RWPE2 (cell line): ENCODE measurements at places on chromosomes 12 and 14.

- no peak for DNase-seq
Observed at GRCh38 chr14:36818794-36819384, 157.2 kb downstream of the PAX9 start.

- DNase-seq, result no peak
Observed at GRCh38 chr12:93237235-93237915, 140.3 kb upstream of the NUDT4 start.

DNA sequence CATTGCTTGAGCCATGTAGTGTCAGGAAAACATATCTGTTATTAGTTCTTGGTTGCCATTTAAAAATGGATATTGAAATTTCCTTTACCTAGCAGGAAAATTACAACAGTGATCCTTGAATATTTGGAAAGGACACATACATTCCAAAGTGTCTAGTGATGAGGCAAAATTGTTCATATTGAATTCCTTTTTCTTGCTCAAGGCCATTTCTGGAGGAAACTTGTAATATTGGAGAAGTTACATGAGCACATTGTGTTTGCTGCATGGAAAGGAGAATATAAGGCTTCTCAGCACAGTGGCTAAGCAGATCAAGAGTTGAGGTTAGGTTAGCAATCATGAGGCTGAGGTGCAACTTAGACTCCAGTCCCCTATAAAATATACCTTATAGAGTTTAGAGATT lies 121.9 kb downstream of the PDE3A start:
- DNase-seq, result no peak

DNA sequence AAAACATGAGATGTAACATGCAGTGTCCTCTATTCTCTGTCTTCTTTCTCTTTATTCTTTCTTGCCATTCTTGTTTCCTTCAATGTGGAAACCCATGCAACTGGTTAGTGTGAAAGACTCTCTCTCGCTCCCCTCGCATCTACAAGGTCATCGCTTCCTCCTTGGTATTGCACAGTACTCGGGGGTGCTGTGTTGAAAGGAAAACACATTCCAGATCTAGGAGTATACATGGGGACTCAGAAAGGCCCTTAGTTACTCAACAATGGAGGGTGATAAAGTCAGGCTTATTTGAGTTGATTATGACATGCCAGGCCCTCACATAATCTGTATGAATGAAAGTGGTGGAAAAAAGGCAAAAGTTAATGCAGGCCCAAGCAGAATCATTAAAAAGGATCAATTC lies 75.5 kb upstream of the OVCH1 start:
- DNase-seq, result no peak

DNA sequence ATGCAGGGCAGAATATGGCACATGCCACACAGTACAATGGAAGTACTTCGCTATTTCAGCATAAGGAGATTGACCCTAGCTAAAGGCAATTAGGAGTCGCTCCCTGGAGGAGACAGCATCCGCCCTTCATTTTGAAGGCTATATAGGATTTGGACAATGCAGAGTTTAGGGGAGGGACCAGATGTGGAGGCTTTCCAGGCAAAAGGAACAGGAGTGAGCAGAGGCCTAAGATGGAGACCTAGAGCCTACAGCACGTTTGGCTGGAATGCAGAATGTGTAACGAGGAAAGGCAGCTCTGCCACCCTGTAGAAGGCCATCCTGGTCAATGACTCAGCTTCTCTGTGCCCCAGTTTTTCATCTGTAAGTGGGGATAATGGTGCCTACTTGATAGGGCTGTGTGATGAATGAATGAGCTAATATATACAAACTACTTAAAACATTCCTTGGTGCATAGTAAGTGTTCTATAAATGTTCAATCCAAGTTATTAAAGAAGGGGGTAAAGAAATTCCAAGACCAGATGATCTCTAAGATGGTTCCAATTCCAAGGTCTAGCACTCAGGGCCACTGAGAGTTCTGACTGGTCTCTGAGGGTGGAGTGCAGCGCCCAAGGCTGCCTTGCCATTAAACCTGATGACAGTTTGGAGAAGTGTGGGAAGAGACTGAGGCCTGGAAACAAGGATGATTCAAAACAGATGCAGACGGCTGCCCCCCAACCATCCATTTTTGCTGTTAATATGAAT lies 54.3 kb upstream of the FRMD6 start:
- DNase-seq, result no peak

DNA sequence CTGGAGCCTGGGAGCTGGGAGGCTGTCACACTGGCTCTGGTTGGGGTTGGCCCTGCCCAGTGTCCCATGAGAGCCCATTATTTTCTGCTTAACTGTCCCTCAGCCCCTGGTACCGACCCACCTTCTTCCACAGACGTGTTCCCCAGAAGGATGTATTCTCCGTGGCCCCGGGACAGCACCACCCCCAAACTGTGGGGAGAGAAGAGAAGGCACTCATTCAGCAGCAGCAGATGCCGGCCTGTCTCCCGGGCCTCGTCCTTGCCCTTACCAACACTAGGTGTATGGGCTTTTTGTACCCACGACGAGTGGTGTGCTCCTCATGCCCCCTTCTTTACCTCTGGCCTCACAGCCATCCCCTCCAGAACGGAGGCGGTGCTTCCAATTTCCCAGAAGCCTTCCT lies 38.1 kb downstream of the LRTM2 start:
- peak; percentile 54 for DNase-seq

DNA sequence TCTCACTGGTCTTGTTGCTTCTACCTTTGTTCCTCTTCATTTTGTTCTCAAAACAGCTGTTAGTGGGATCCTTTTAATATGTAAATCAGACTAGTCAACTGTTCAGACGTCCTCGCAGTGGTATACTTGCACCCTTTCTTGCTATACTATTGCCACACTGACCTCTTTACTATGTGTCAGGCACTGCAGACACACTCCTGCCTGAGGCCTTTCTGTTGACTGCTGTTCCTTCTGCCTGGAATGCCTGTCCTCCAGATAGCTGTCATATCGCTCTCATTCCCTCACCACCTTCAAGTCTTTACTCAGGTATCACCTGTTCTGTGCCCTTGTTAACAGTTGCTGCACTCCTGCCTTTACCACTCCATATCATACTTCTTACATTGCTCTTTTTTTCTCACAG lies 90.0 kb upstream of the TMEM263 start:
- DNase-seq, result no peak

DNA sequence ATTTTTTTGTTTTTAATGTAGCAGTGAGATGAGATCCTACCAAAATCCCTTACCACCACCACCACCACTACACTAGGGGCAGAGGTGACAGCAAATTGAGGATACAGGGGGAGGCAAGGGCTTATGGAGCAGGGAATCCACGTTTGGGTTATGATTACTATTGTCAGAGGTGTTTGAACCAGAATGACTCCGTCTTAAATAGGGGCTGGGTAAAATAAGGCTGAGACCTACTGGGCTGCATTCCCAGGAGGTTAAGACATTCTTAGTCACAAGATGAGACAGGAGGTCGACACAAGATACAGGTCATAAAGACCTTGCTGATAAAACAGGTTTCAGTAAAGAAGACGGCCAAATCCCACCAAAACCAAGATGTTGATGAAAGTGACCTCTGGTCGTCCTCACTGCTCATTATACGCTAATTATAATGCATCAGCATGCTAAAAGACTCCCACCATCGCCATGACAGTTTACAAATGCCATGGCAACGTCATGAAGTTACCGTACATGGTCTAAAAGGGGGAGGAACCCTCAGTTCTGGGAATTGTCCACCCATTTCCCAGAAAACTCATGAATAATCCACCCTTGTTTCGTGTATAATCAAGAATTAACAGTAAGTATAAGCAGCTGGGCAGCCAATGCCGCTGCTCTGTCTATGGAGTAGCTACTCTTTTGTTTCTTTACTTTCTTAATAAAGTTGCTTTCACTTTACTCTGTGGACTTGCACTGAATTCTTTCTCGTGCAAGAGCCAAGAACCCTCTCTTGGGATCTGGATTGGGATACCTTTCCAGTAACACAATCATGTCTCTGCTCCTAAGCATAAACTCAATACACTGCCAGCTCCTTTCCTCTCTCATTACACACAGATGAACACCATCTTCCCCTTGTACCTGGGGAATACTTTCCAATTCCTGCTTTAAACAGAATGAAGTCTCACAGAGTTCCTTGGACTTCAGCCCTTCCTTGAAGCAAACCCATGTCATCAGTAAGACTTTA lies 16.7 kb upstream of the CRY1 start:
- DNase-seq, result no peak

- peak; percentile 78 for DNase-seq
Observed at GRCh38 chr12:54304187-54304810, 3.5 kb upstream of the NFE2 start.

DNA sequence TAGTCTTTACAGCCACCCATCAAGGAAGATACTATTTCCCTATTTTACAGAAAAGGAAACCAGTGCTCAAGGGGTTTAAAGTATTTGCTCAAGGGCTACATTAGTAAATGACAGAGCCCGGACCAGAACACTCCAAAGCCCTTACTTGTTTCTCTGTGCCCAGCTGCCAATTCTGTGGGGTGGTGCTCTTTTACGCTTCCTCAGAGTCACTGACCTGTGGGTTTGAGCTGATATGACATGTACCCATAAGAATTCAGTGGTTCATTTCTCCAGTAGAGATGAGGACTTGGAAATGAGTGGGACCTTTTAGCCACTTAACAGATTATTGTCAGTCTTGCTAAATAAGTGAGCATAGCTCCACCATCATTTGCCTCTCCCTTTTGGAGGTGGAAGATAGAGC lies 37.4 kb upstream of the NKX2-8 start:
- no peak for DNase-seq

GRCh38 chr12:46839964-46840363 lies 14.2 kb upstream of the SLC38A4 start:
- no peak for DNase-seq

DNA sequence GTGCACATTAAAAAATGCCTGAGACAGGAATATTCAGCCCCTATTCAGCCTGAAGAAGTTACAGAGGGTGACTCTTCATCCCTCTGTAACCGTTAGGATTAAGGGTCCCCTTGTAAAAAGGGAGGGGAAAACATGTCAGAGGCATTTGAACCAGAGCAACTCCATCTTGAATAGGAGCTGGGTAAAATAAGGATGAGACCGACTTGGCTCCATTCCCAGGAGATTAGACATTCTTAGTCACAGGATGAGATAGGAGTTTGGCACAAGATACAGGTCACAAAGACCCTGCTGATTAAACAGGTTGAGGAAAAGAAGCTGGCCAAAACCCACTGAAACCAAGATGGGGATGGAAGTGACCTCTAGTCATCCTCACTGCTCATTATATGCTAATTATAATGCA lies 19.9 kb upstream of the MDM1 start:
- DNase-seq, result no peak

DNA sequence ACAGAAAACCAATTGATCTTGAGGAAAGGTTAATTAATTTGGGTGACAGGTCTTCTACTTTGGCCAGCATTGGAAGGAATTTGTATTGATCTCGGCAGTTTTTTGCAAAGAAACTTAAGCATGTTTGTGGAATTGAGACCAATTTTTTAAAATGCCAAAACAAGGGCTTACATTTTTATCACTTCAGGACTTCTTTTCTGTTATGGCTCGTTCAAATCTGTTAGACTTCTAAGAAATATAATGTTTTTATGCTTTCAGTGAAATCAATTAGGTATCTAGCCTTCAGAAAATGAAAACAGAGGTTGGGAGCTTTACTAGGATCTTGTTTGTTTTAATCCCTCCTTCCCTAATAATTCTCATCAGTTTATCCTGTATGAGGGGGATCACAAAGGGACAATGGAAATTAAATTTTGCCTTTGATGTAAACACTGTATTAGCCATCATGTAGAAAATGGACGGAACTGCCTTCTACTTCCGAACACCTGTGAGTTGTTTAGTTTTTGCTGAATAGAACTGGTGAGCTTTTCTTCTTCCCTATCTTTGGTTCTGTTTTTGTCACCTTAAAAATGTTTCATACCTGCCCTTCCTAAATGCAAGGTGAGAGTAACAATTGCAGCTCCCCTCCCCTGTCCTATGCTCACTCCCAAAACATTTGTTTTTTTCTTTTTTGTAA lies 7.8 kb downstream of the FOXA1 start:
- DNase-seq, result no peak

GRCh38 chr14:78248501-78249090 lies 78.4 kb downstream of the NRXN3 start:
- DNase-seq, result no peak

DNA sequence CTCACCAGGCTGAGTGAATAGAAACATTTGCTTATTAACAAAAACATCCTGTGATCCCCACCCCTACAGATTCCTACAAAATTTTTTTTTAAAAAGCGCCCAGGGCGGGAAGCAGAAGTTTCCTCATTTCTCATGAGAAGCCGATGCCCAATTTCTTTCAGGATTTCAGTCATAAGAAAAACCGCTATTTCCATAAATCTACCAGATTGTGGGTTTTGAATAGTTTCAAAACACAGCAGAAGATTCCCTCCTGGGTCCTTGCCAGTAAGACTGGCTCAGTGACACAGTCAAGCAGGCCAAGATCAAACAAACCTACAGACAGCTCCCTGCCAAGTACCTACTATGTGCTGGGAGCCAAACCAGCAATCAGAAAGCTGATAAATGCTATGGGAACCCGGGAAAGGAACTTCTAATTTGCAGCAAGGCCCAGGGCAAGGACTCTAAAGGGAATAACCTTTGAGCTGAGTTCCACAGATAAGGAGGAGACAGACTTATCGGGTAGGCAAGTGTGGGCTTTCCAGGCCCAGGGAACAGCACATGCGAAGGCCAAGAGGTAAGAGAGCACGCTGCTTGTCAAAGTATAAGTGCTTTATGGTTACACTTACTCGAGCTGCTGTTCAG lies 68.7 kb downstream of the CCDC88C start:
- DNase-seq, result no peak

GRCh38 chr12:103813949-103814348 lies 27.1 kb downstream of the NT5DC3 start:
- no peak for DNase-seq

GRCh38 chr12:70365648-70366518 lies at the start of gene KCNMB4:
Gene KCNMB4, plus strand, starts transcription at chr12:70366290. Its CDS starts 445 bp downstream, at chr12:70366735.
- DNase-seq, result peak; percentile 70

DNA sequence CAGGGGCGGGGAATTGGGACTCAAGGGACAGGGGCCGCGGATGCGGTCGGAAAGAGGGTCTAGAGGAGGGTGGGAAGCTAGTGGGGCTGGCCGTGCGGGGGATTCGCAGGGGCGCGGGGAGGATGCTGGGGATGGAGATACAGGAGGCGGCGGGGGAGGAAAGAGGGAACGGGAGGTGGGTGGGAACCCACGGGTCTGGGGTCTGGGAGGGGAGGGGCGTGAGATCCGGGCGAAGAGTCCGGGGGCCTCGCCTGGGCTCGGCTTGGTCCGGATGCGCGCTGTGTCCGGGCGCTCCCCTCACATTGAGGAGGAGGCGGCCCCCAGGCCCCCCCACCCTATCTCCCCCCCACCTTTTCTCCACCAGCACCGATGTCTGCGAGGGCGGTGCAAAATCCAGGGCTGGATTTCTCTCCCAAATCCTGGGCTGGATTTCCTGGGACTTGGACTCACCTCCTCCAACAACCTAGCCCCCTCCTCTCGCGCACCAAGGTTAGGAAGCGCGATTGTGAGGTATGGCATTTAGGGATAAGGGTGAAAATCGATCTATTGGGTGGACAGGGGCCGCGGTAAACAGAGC lies at the start of gene AGAP2:
AGAP2 (minus strand) TSS at position 82 of the 577 bp plus-strand sequence. CDS start 496 bp downstream, outside the sequence.
- DNase-seq, result no peak

- DNase-seq, result no peak
Observed at GRCh38 chr12:120978296-120979219, at the start of gene HNF1A. Gene HNF1A, plus strand, starts transcription at chr12:120978543. Its CDS starts 226 bp downstream, at chr12:120978769.

GRCh38 chr12:131775392-131776236 lies 52.6 kb upstream of the MMP17 start:
- no peak for DNase-seq
